ENCODE measurements at places on chromosomes 2 and 18.

- DNase-seq: no peak
These were observed 9.7 kb downstream of the TCF23 start for GRCh38 chr2:27158468-27158867.

- no peak for DNase-seq
These were observed 68.6 kb upstream of the LHCGR start for GRCh38 chr2:48824116-48824515.

GRCh38 chr2:192087398-192087958 lies 107.3 kb downstream of the TMEFF2 start:
- DNase-seq: no peak

DNA sequence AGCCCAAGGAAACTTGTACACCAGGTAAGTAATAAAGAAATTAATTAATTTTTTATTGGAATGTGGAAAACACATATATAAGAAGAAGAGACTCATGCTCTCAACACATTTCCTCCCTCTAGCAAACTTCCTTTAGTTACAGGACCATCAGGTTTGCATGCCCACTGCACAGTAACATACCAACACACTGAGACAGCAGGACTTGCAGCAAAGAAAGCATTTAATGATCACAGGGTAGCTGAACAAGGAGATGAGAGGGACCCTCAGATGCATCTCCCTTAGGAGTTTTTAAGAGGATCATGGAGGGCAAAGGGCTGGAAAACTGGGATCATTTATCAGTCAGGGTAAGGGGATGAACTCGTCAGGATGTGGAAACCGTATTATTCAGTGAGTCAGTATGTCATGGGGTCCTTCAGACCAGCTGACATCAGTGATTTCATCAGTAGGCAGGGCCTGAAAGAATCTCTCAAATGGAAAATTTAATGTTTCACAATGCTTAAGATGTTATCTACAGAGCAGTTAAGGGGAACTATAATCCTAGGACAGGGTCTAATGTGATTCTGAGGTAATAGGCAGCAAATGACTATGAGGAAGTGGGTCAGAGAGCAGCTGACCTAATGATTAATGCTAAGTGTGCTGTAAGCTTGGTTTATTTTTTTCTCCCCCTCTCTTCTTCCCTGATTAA lies 193.8 kb upstream of the RND3 start:
- no peak for DNase-seq

- no peak for DNase-seq
These were observed 1.2 kb downstream of the TCF7L1 start for GRCh38 chr2:85134255-85134895.

- DNase-seq: no peak
These were observed 4.0 kb downstream of the ARL4C start for GRCh38 chr2:234492717-234493485.

- no peak for DNase-seq
These were observed 17.0 kb downstream of the VRK2 start for GRCh38 chr2:58063641-58064040.

DNA sequence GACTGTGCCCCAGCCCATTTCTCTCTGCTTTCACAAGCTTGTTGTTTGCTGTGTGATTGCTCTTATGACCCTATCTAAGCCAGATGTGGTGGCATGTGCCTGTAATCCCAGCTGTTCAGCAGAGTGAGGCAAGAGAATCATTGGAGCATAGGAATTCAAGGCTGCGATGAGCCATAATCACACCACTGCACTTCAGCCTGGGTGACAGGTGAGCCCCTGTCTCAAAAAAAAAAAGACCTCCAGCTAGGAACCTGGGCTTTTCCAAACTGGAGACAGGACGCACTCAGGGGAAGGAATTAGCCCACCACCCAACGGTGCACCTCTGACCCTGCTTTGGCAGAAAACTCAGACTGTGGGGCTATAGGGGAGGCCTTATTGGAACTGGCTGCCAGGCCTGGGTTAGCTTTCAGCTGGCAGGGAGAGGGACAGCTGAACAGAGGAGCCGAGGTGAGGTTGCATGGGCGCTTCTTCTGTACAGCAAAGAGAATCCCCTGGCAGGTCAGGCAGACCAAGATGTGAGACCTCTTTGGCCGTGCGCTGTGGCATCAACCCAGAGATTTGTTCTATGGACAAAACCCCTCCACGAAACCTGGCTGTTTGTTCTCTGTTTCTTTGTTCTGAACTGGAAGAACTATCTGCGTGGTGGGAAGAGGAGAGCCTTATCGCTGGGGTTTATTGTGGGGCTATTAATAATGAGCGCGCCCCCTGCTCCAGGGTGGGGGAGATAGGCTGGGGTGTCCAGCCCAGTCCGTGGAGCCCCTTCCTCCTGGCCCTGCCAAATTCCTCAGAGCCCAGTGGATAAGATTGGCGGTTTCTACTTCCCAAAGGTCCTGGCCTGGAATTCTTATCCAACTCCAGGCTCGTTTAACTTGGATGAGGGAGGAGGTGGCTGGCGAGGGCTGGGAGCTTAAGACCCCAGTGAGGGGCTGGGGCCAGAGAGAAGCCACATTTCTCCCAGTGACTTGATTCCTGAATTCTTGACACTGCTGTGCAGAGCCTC lies 38.8 kb upstream of the SMAD7 start:
- no peak for DNase-seq

GRCh38 chr2:233111427-233111826 lies 51.3 kb downstream of the INPP5D start:
- DNase-seq: no peak

DNA sequence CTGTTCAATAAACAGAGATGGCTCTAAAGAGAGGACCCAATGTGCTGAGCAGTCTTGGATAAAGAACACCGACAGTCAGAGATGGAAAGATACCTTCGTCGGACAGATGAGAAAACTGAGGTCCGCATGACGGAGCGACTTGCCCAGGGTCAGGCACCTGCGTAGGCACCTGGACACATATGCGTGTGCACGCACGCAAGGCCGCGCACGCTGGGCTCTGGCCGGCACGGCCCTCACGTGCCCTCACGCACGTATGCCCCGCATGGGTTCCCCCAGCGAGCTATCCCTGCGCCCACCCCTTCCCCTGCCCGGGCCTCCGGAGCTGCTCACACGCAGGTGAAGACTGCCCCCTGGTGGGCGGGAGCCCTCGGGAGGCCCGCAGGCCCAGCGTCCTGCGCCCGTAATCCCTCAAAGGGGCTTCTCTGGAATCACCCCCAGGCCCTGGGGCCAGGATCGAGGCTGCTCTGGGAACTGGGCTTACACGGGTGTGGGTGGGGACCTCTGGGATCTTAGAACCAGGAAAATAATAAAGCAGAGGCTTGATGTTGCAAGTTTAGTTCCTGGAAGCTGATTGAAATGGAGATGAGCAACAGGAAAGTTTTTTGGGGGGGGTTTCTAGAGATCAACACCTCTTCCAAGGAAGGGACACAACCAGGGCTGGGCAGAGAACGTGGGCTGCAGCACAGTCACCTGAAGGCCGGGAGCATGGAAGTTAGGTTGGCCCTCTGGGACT lies 246.3 kb downstream of the TNS1 start:
- peak; percentile 21 for DNase-seq

- DNase-seq: no peak
These were observed 651 bp upstream of the ZNF521 start for GRCh38 chr18:25352629-25353005.

DNA sequence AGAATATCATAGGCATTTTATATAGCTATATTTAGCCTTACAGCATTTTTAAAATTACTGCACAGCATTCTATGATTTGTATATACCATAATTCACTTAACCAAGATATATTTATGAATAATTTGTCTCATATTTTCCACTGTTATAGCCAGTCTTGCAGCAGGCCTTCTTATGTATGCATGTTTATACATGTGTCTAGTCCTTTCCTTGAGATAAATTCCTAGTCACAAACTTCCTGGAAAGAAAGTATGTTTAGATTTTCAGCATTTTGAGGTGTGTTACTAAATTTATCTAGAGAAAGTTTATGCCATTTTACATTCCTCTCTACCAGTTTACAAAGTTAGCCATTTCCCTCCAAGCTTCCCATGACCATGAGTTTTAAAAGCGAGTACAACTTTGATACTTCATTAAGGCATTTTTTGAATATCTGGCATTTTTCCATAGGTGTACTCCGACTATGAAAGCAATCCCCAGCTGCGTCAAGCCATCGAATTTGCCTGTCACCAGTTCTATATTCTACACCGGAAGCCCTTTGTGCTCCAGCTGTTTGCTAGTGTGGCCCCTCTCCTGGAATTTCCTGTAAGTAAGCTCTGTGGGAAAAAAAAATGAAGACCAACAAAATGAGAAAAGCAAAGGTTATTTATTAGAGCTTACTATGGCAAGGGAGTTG lies 59.4 kb upstream of the RPE start:
- no peak for DNase-seq

DNA sequence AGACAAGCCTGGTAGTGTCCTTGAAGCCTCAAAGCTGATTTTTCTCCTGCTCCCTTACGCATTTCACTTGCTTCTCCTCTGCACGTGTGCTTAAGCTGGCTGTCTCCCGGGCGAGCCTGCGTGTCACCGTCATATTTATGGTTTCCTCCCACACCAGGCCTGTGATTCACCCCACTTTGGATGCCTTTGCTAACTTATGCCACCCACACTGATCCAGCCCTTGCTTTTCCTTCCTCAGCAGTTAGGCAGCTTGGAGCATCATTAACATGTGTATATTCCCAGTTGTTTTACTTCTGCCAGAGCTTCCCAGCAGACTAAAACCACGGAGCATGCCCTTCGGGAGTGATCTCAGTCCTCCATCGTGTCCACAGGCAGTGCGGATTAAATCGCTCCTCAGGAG lies 2.2 kb downstream of the ST3GAL5 start:
- DNase-seq: no peak

DNA sequence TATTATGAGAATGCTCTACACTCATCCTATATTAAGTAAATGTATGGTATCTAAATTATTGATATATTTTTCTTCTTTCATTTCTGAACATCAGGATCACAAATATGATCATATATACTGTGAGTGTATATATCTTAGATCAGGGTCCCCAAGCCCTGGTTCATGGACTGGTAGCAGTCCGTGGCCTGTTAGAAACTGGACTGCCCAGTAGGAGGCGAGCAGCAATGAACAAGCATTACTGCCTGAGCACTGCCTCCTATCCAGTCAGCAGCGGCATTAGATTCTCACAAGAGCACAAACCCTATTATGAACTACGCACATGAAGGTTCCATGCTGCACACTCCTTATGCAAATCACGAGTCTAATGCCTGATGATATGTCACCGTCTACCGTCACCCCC lies 1247.1 kb upstream of the NXPH2 start:
- no peak for DNase-seq

GRCh38 chr2:96164459-96165184 lies 19.4 kb upstream of the DUSP2 start:
- no peak for DNase-seq

- no peak for DNase-seq
These were observed 186.8 kb upstream of the RND3 start for GRCh38 chr2:150674283-150674682.

DNA sequence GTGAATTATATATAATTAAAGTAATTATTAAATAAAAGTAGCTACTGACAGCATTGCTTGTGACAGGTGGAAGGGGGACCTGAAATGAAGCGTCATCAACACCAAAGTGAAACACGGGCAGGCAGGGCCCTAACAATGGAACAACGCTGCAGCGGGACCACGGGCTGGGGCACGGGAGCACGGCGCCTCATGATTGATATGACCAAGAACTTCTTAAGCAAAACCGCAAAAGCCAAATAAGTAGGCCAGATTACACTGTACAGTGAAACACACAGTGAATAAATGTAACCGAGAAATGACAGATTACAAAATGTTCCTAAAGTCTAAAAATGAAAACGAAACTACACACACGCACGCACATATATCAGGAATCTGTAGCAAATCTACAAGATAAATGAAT lies 81.4 kb downstream of the SNTG2 start:
- no peak for DNase-seq

- no peak for DNase-seq
These were observed 60.5 kb downstream of the KLHL29 start for GRCh38 chr2:23445450-23445868.

GRCh38 chr2:74694281-74694680 lies 40.2 kb downstream of the SEMA4F start:
- DNase-seq: no peak

DNA sequence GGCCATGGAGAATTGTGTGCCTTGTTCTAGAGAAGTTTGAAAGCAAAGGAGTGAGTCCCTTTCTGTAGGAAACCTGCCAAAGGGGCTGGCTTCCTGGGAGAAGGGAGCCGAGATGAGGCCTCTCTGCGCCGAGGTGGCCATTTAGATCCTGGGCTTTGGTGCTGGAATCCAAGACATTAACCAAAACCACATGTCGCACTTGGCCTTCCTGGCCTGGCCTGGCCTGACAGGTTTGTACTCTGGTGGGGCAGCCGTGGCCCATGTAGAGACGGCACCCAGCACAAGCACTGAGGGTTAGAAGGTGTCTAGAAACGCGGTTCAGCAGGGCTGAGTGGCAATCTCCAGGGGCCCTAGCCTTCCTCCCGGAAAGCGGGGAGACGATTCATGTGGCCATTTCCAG lies 7.1 kb downstream of the CNNM3 start:
- DNase-seq: no peak

- no peak for DNase-seq
These were observed 134.8 kb upstream of the FSHR start for GRCh38 chr2:49288902-49289700.

GRCh38 chr2:116411211-116411610 lies 1403.3 kb upstream of the DDX18 start:
- no peak for DNase-seq

DNA sequence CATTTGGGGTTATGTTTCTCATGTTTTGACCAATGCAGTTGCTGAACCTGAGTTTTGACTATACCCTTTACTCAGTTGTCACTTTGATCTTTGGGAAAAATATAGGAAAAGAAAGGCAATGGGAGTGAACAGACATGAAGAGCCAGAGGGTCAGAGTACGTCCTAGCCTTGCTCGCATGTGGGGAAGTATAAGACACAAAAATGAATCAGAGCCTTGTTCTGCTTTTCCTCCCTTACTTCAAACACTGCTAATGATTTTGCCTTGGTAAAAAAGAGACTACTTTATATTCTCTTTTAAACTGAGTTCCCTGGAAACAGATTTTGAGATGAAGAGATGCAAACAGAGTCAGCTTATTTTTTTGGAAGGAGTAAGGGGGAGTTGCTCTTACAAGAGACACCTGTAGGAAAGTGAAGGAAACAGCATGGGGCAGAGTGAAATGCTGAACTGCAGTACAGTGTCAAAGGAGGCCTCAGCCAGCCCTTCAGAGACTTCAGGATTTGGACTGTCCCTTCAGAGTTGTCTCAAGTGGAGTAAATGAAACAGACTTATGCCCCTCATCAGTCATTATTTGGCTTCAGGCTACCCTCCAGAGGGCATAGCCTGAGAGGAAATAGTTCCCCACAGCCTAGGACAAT lies 11.1 kb upstream of the FAP start:
- no peak for DNase-seq
